Activated naive CD4-positive, alpha-beta T cell treated with Interleukin-2 at 50 U/mL for 16 hours (primary cell): ENCODE measurements at places on chromosomes 1 and 21.

GRCh38 chr21:15592271-15592860 lies 137.4 kb upstream of the USP25 start:
- DNase-seq: no peak

DNA sequence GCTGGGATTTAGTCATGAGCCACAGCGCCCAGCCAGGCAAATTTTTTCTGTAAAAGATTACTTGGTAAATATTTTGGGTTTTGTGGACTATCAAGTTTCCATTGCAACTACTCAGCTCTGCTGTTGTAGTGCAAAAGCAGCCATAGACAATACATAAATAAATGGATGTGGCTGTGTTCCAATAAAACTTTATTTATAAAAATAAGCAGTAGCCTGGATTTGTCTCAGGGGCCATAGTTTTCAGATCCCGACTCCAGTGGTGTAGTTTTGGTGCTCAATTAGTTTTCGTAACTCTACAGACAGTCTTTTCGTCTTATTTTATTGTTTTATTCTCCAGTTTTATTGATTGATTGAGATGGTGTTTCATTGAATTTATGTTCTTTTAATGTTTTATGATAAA lies 80.1 kb upstream of the IVNS1ABP start:
- no peak for DNase-seq

DNA sequence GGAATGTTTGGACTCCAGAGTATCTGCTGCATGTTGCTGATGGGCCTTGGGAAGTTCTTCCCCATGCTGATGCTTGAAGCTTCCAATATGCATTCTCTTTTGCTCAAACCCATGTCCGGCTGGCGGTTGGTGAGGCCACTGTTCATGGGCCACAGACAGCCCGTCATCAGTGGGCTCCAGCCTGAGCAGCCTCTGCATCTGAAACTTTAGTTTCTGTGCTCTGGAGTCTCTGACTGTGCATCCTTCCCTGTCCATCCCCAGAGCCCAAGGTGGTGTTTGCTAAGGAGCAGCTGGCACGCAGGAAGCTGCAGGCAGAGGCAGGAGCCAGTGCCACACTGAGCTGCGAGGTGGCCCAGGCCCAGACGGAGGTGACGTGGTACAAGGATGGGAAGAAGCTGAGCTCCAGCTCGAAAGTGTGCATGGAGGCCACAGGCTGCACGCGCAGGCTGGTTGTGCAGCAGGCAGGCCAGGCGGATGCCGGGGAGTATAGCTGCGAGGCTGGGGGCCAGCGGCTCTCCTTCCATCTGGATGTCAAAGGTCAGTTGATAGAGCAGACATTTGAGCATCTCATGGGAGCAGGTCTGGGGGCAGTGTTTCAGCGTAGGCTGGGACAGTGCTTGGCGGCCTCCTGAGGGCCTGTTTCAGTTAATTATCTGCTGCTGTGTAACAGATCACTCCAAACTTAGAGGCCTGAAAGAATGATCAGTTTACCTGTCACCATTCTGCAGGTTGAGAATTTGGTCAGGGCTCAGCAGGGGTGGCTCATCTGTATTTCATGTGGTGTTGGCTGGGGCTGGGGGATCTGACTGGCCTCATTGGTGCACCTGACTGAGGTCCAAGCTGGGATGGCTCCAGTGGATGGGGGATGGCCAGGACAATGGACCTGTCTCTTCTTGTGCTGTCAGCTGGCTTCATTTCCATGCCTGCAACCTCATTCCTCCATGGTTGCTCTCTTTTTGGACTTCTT lies 16.6 kb downstream of the OBSCN start:
- DNase-seq: no peak

GRCh38 chr1:16340673-16341072 lies 11.6 kb downstream of the FBXO42 start:
- DNase-seq: no peak

GRCh38 chr1:42192106-42192505 lies 27.6 kb upstream of the GUCA2A start:
- no peak for DNase-seq

DNA sequence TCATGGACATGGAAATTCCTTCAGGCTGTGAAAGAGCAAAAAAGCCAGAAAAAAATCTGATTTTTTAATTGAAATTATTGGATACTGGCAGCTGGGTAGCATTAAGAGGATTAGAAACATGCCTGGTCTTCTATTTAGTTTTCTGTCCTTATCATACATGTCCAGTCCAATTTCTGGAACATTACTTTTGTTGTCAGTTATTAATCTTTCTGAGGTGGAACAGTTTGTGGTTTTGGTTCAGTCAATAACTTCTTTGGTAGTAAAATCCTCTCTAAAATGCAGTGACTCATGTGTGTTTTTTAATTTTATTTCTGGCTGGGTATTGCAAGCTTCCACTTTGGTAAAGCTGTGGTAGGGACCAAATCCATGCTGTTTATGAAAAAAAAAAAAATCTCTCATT lies 687.0 kb upstream of the ADGRL2 start:
- DNase-seq: no peak

GRCh38 chr1:187631381-187631675 lies 802.6 kb downstream of the PLA2G4A start:
- no peak for DNase-seq

DNA sequence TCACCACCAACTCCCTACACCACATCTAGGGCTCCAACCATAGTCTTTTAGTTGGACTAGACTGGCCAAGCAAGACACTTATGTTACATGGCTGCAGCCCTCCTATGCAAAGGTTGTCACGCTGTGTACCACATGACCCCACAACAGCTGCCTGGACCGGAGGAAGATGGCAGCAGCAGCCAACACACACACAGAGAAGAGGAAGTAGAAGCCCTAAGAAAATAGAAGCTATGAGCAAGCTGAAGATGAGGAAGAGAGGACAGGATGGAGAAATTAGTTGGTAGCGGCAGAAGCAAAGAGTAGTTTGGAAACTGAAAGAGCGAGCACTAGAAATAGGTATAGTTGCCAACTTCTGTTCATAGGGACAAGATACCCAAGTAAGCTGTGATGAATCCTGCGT lies 60.8 kb upstream of the RALGPS2 start:
- DNase-seq: no peak

DNA sequence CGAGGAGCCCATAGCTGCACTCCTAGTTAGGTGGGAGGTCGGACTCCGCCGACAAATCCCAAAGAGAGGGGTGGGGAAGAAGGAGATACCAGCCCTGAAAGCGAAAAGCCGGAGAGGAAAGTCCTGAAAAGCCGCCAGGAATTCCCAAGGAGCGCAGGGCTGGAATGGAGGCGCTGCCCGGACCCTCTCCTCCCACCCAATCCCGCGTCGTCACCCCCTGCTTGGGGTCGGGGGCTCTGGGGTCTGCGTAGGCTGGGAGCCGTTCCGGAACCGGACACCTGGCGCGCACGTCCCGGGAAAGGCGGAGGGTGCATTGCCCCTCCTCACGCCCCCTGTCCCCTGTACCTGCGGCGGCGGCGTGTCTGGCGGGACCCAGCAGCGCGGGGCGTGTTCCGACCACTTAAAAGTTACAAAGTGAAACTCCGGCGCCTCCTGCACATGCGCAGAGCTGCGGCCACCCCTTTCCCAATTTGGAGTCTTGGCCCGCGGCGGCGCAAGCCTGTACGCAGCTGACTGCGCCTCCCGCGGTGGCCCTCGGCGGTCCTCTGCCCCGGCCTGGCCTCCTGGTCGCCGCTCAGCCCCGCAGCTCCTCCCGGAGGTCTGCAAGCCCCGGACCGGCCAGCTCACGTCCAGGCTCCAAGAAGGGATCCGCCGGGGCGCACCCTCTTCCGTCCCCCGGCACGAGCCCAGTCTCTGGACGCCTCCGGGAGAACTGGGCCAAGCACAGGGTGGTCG lies at the start of gene TMEM63A:
Gene TMEM63A, minus strand, starts transcription at position 422 of the 735 bp plus-strand sequence. CDS start 4,800 bp downstream, outside the sequence.
- DNase-seq: peak; percentile 89

- DNase-seq: no peak
Measured at GRCh38 chr21:38363693-38364092, 106.9 kb downstream of the KCNJ15 start.

- DNase-seq: no peak
Measured at GRCh38 chr21:42223826-42224575, 5.1 kb downstream of the ABCG1 start.

- no peak for DNase-seq
Measured at GRCh38 chr1:28526886-28527285, 21.0 kb downstream of the RCC1 start.

DNA sequence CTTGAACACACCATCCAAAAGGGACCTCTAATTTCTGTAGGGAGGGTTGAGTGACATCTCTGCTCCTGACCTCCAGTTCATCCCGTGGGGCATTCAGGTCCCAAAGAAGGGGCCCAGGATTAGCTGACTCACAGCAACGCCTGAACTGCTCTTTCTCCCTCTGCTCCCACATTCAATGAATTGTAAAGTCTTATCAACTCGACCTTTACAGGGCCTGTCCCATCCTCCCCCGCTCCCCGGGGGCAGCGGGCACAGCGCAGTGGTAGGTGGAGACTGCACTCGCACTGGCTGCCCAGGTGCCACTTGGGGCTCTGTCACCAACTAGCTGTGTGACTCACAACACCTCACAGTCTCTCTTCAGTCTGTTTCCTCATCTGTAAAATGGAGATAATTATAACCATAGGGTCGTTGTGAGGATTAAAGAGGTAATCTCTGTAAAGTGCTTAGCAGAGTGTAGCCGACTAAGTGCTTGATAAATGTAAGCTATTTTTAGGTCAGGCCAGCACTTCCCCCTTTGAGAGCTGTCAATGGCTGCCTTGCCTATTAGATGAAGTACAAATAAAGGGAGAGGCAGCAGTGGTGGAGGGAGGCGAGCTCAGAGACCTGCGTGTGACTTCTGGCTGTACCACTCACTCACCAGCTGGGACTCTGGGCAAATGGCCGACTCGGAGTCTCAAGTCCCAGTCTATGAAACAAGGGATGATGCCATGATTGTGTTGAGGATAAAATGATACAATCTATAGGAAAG lies 637 bp upstream of the MYBPHL start:
- DNase-seq: no peak

DNA sequence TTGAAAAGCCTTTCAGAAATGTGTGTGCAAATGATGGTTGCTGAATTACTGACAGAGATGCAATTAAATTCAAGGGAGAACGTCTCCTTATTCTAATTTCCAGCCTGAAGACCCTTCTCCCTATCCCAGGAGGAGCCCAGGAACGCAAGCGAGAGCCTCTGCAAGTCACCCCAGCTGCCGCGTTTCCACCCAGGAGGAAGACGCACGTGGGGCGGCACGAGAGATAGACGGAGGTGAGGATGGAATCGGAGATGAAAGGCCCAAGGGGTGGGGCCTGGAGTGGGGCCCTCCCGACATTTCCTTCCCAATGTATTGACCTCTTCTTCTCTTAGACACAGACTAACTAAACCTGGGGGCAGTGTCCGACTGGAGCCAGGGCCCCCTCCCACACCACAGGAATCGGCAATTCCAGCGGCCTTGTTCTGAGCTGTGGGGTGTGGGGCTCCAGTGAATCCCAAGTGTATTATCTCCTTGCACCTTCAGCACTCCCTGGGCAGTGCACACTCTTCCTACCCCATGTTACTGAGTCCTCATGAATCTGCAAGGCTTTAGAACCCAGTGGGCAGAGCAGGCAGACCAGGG lies 322.5 kb downstream of the AJAP1 start:
- no peak for DNase-seq

DNA sequence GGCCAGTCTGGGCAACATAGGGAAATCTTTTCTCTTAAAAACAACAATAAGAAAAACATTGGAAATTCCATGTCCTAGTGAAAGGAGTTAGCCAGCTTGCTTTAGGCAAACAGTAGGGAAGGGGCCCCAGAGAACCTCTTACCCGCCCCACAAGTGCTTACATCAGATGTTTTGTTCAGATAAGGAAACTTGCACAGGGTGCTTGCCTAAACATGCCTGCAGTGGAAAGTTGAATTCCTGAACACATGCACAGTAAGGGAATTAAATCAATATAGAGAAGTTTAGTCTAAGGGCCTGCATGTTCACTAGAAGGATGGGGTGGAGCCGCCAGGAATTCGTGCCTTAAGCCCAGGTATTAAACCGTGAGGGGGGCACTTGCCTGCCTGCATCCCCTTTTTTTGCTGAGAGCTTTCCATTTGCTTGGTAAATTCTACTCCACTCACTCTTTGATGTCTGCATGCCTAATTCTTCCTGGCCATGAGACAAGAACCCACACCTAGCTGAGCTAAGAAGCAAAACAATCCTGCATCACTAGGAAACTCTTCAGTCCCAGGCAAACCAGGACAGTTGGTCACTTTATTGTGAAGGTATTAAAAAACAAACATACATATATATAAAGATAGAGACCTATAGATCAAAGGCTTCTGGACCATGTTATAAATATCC lies 499.0 kb downstream of the SIPA1L2 start:
- DNase-seq: no peak

GRCh38 chr1:52601991-52602855 lies at the start of gene GPX7:
Gene GPX7 (plus strand): TSS chr1:52602371. CDS start chr1:52602410, 39 bp downstream.
- DNase-seq: peak; percentile 54

GRCh38 chr21:31103163-31103562 lies 64.9 kb upstream of the KRTAP19-8 start:
- no peak for DNase-seq

GRCh38 chr1:65334081-65334480 lies 24.7 kb downstream of the DNAJC6 start:
- no peak for DNase-seq

DNA sequence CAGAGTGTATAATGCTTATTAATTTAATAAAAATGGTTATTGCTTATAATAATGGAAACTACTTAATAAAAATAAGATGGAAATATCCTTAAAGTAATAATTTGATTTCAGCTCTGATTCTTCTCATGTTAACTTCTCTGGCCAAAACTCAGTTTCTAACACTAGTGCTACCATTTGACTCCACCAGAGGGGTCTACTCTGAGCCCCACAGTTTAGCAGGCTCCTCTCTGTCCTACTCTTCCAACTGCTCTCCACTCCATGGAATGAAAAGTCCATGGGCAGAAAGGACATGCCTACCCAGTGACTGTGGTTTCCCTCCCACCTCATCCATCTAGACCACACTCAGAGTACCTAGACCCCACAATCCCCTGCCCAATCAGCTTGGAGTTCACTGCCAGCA lies 489.1 kb upstream of the CAMK1G start:
- DNase-seq: no peak

DNA sequence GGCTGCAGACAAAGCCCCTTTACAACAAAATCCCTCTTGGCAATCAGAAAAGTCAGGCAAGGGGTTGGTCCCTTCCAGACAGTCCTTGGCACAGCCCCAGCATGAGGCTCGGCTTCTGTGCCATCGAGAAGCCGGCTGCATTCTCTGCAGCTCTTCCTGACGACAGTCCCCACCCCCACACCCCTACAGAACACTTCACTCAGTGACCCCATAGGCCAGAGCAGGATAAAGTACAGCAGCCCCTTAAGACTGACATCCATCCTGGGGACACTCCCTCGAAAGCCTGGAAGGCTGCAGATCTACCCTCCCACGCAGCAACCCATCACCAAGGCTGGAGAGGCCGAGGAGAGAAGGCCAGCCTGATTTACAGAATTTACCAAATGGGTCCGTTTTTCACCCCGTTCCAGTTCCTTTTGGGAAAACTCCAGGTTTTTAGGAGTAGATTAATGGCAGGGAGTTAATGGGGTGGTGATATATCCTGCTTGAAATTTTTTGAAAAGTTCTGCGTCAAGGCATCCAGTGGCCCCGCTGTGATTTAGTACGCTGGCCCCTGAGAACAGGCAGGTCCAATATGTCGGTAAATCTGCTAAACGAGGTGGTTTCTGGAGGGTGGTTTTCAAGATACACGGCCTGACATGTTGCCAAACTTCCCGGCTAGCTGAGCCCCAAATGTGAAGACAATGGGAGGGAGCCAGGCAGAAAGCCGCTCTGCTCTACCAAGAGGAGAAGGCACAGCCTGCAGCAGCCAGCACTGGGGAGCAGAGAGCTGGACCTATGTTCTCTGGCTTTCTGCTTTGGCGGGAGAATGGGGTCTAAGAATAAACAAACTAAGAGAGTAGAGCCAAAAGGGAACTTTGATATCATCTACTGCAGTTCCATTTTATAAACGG lies 81.7 kb downstream of the SSBP3 start:
- no peak for DNase-seq

GRCh38 chr1:24717887-24718650 lies 27.2 kb upstream of the CLIC4 start:
- DNase-seq: no peak
